ENCODE measurements at places on chromosomes 16 and 17.

DNA sequence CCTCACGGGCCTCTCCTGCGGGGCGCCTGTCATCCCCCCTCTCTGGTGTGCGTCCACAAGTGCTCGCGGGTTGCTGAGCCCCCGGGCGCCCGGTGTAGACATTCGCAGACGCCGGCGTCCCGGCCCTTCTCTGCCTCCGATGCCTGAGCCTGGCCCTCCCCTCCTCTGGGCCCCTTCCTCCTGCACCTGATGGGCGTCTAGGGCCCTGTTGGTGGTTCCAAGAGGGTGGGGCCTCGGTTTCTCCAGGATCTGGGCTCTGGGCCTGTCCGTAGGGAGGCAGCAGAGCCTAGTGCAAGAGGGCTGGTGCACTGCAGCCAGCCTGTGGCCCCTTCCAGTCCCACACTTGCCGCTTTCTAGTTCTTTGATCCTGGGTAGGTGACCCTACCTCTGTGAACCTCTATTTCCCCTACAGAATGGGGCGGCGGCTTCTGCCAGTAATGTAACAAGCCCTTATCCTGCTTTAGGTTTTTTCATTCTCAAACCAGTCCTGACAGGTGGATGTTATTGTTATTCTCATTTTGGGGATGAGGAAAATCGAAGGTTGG lies 623 bp downstream of the E4F1 start:
- DNase-seq: peak; percentile 19

DNA sequence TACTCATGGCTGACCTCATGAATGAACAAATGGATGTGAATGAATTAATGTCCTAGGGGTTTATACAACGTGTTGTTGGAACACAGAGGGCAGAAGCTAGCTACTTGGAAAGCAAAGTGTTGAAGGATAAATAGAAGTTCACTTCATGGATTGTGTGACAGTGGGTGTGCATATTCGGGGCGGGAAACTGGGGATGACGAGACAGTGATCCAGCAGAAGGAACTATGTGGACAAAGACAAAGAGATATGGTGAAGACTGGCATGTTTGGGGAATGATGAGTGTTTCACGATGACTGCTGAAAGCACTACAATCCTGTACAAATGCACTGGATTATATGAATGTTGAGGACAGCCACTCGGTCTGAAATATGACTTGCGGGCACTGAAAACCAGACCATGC lies 250.5 kb upstream of the C16orf82 start:
- no peak for DNase-seq

GRCh38 chr16:6023449-6023848 lies 925.9 kb upstream of the EEF2KMT start:
- DNase-seq: no peak

DNA sequence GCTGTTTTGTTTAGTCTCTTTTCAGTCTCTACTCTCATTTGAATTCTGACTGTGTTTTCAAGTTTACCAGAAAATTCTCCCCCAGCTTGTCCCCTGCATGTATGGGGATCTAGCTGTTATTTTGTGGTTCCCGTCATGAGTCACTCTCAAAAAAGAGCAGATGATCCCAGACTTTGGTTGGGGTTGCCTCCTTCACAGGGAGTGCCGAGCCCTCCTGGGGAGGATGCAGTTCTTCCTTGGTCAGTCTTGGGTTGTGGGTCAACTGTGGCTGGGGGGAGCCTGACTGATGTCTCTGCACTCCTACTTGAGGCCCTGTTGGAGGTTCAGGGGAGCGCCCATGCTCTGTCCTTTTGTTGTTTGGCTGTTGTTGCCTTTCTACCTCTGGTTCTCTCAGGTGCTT lies 37.7 kb downstream of the EPN2 start:
- no peak for DNase-seq
